ENCODE measurements at places on chromosomes 6 and 20. TPM values are rescaled to one million over a fixed set of nuclear protein-coding genes. Genes with fewer than 3 reads are reported as not detected.

Gene PAK5
- 0.63 TPM for polyA plus RNA-seq

Gene CNR1
- polyA plus RNA-seq, result 1.5 TPM

Gene MATN4
- 0.25 TPM for polyA plus RNA-seq

Gene THBS2
- 7.3 TPM for polyA plus RNA-seq
